Left cardiac atrium (tissue), 4 donors: ENCODE measurements at places on chromosomes 3 and 15. TPM values are rescaled to one million over a fixed set of nuclear protein-coding genes. Genes with fewer than 3 reads are reported as not detected.

- DNase-seq: no peak
These were observed 85.5 kb upstream of the CDV3 start for GRCh38 chr3:133487920-133488540.

- DNase-seq: no peak
These were observed 843.6 kb upstream of the ALCAM start for GRCh38 chr3:104523136-104523535.

The PLSCR2 gene
- not detected for total RNA-seq

The MUC4 gene
- not detected for total RNA-seq

The EBLN2 gene
- 1.6 TPM for total RNA-seq

- DNase-seq: no peak
These were observed 22.5 kb downstream of the CCR4 start for GRCh38 chr3:32973982-32974381.

The AADACL2 gene
- total RNA-seq: not detected

DNA sequence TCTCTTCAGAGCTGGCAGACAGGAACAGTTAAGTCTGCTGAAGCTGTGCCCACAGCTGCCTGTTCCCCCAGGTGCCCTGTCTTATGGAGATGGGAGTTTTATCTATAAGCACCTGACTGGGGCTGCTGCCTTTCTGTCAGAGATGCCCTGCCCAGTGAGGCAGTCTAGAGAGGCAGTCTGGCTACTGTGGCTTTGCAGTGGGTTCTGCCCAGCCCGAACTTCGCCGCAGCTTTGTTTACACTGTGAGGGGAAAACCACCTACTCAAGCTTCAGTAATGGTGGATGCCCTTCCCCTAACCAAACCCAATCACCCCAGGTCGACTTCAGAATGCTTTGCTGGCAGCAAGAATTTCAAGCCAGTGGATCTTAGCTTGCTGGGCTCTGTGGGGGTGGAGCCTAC, 91.2 kb downstream of the SLC25A26 start:
- no peak for DNase-seq

The BRK1 gene
- 95.0 TPM for total RNA-seq

GRCh38 chr15:38610748-38611147, 46.1 kb upstream of the RASGRP1 start:
- no peak for DNase-seq

The CYP1A1 gene
- 0.16 TPM for total RNA-seq

GRCh38 chr3:66604481-66604880, 103.7 kb upstream of the LRIG1 start:
- no peak for DNase-seq

GRCh38 chr15:47908486-47908885, 191.2 kb downstream of the SEMA6D start:
- no peak for DNase-seq

- no peak for DNase-seq
These were observed 8.2 kb downstream of the TXNRD3 start for GRCh38 chr3:126646674-126647073.

The NEDD4 gene
- total RNA-seq: 9.7 TPM

The DPPA2 gene
- total RNA-seq: not detected

DNA sequence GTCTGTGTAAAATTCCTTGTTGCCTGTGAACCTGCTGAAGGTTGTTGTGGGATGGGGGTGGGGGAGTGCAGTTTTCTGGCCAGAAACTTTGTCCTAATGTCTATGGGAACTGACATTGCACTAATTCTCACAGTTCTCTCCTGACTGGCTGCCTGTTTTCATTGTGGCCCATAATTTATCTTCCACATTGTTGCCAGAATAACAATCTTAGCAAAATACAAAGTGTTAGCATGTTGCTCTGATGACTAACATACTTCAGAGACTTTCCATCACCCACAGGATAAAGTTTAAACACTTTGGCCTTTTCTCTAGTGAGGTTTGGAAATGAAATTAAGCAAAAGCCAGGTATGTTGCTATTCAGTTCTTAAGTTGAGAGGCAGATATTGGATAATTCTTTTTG, 81.4 kb upstream of the TBC1D5 start:
- DNase-seq: no peak

The KIF15 gene
- 0.34 TPM for total RNA-seq

DNA sequence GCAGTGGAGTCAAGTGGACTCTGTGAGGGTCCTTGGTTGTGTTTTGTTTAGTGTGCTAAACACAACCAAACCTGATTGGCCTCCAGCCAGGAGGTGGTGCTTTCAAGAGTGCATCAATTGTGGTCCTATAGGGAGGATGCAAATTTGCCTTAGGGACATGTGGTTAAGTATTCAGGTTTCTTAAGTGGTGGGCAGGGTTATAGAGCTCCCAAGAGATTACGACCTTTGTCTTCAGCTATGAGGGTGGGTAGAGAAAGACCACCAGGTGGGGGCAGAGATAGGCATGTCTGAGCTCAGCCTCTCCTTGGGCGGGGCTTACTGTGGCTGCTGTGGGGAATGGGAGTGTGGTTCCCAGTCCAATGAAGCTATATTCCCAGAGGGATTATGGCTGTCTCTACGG, 186.6 kb downstream of the SQOR start:
- no peak for DNase-seq

- peak; percentile 6 for DNase-seq
These were observed 26.7 kb downstream of the AMOTL2 start for GRCh38 chr3:134347551-134347950.

The IFT122 gene
- 20.2 TPM for total RNA-seq

- no peak for DNase-seq
These were observed 16.9 kb downstream of the MCCC1 start for GRCh38 chr3:183082355-183082915.

DNA sequence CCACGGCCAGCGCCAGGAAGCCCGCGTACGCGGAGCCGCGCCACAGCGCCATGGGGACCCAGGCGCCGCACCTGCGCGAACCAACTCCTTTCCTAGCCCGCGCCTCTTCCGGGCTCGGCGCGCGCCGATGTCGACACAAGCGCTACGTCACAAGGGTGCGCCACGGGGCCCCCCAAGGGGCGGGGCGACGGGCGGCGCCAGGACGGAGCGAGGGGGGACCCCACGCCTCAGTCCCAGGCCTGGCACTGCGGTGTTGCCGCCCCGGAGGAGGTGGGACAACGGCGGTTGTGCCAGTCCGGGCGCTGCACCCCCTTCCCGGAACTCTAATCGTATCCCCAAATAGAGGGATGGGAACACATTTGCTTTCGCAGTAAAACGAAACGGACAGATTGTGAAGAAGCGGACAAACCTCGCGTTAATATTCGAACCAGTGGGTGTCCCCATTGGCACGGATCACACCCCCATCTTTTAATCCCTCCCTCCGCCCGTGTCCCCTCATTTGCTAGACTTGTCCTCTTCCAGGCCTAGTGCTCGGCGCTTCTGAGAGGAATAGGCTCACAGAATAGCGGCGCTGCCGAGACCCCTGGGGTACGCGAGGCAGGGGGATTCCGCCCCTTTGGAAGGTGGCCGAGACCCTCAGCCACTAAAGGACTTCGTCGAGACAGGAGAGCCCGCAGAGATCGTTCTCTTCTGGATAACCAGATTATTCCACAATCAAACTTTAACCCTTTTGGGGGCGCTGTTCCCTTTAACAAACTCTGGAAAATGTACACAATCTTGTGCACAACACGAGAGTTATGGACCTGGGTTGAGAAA, at the start of gene ADPGK:
ADPGK (minus strand) TSS at position 119 of the 816 bp plus-strand sequence; CDS start at position 52, 67 bp downstream.
- DNase-seq: peak; percentile 92

- DNase-seq: no peak
These were observed 4.3 kb downstream of the CADM2 start for GRCh38 chr3:84963137-84963536.

- DNase-seq: no peak
These were observed 219.3 kb upstream of the TTC14 start for GRCh38 chr3:180382638-180383180.

- no peak for DNase-seq
These were observed 249.7 kb downstream of the KCNMB2 start for GRCh38 chr3:178785961-178786360.

DNA sequence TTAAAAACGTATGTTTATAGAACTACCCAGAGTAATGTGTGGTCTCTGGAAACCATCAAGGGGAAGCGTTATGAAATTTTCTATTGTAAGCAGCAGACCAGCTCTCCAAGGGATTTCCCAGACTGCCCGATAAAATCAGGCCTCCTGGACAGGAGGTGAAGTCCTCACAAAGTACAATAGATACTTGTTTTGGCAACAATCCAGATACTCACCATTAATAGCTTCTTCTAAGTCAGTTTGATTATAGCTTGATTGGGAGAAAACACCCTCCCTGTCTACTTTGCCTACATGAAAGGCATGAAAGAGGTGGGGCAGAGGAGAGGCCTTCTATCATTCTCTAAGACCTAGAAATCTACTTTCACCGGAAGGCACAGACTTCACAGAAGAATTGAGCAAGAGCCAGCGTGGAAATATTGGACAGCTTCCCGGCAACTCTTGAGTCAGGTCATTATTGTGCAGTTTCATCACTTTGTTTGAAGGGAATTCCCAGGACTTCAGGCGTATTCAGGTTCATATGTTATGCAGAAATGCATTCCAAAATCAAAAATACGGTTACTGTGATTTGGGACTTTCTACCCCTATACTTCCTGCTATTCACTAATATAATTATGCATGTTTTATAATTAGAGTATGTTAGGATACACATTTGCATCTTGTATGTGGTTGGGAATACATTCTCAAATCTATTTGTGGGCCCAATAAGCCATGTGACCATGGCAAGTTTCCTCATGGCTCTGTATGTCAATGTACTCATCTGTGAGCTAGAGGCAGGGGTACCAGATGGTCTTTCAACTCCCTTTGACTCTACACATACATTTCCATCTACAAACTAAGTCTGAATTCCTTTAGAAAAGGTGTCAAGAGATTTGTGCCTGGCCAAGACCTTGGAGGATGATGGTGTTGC, 103.5 kb downstream of the CD47 start:
- DNase-seq: peak; percentile 85

- DNase-seq: no peak
These were observed 9.1 kb upstream of the ACAD9 start for GRCh38 chr3:128870347-128870746.

DNA sequence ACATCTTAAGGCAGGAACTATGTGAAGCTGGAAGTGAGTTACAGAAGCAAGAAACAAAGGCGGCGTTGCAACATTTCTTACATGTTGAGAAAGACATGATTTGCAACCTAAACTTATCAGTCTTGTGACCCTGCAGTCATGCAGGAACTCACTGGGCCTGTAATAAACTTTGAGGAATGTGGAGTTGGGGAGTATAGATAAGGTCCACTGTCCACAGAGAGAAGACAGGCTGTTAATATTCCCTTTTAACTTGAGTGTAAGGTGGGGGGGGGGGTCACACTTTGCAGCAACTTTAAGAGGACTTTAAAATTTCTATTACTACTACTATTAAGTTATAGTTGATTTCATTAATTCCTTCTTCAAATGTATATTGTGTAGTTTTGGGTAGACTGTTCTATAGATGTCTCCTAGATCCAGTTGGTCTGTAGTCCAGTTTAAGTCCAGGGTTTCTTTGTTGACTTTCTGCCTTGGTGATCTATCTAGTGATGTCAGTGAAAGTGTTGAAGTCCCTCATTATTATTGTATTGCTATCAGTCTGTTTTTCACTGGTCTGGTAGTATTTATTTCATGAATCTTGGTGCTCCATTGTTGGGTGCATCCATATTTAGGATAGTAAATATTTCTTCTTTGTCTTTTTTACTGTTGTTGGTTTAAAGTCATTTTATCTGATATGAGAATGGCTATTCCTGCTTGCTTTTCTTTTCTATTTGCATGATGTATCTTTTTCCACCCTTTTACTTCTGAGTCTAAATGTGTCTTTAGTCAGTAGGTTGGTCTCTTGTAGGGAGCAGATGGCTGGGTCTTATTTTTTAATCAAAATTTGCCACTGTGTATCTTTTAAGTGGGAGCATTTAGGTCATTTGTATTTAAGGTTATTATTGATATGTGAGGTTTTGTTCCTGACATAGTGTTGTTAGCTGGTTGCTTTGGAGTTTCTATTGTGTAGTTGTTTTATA, 15.6 kb upstream of the FAM98B start:
- no peak for DNase-seq

The LOXL1 gene
- total RNA-seq: 31.5 TPM

The IDH3A gene
- total RNA-seq: 512 TPM

DNA sequence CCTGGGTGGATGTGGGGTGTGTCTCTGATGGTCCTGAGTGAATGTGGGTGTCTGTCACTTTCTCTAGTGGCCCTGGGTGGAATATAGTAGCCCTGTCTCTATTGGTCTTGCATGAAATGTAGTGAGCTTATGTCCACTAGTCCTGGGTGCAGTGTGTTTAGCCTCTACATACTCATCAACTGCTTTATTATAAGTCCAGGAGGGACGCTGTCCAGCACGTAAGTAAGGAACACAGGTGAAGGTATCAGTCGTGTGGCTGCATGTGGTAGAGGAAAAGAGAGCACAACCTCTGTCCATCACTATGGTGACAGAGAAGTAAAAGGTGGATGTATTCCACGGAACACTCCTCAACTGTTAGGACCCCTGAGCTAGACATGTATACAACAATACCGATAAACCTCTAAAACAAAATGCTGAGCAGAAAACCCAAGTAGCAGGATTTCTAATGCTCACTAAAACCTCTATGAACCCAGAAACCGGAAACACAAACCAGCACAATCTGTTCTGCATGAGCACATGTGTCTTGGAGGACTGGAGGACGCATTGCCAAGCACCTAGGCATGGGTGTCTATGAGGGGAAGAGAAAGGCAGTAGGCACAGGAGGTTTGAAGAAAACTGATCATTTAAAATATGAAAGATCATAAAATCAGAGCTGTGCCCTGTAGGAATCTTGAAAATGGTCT, 11.0 kb downstream of the LTF start:
- DNase-seq: no peak

DNA sequence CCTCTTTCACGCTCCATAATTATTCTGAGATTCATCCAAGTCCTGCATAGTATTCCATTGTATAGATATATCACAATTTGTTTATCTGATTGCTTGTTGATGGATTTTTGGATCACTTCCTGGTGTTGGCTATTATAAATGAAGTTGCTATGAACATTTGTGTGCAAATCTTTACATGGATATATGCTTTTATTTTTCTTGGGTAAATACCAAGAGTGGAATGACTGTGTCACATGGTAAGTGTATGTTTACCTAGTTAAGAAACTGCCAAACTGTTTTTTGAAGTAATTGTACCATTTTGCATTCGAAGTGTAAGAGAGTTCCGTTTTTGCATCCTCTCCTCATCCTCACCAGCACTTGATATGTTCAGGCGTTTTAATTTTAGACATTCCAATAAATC, 34.6 kb upstream of the ROPN1 start:
- DNase-seq: no peak

DNA sequence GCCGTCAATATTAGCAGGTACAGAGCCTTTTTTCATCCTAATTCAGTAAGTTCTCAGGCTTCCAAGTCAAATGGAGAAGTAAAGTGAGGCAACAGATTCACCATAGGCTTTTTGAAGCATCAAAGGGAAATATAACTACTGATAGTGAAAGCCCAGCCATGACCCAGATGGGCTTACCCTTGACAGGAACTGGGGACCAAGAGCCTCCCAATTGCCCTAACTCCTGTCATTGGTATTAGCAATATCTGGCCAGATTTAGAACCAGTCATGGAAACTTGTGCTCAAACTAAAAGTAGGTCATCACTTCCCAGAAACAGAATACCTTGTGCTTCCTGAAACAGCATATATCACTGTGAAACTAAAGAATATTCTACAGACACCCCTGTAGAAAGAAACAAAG, 33.0 kb downstream of the NME9 start:
- DNase-seq: no peak

GRCh38 chr15:86690566-86690965, 610.9 kb downstream of the AGBL1 start:
- no peak for DNase-seq
